ENCODE measurements at places on chromosomes 3 and 15.

GRCh38 chr15:43648649-43649429 lies at the start of gene CATSPER2:
Gene CATSPER2, minus strand, starts transcription at chr15:43648844. Its CDS starts 783 bp downstream, at chr15:43648061.
- DNase-seq = no peak

DNA sequence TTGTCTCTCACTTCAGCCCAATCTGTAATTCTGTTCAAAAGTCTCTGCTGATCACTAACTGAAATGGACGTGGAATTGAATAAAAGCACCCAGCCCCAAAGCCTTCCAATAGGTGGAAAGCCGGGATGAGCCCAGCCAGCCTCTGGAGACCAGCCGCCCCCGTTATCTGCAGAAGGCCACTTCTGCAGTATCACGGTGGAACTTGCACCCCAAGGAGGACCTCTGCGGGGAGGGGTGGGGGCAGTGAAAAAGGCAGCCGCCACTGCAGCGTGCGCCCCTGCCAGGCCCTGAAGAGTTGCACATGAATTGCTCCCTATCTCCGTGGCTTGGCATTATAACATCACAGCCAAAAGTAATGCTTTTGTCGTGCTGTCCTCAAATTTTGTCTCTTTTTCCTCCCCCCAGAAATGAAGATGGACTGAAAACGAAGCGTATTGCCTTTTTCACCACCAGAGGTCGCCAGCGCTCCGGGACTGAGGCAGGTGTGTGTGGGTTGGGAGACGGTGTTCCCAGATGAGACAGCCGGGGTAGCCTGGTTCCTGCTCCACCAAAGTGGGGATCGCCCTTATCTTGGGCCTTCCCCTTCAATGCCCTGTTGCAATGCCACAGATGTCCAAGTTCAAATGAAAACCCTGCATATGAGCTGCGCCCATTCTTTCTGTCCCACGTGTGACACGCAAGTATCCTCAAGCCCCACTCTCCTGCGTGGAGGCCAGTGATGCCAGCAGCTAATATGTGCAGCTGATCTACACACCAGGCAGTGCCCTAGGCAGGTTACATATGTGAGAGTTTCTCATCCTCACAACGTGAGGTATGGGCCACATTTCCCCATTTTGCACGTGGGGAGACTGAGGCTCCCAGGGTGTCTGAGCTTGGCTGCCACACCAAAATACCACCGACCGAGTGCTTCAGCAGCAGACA lies 96.0 kb downstream of the LRRK1 start:
- DNase-seq = no peak

GRCh38 chr15:42879443-42879842 lies 41.1 kb downstream of the TTBK2 start:
- no peak for DNase-seq

- DNase-seq = no peak
Observed at GRCh38 chr3:127070776-127071175, 87.9 kb downstream of the PLXNA1 start.

DNA sequence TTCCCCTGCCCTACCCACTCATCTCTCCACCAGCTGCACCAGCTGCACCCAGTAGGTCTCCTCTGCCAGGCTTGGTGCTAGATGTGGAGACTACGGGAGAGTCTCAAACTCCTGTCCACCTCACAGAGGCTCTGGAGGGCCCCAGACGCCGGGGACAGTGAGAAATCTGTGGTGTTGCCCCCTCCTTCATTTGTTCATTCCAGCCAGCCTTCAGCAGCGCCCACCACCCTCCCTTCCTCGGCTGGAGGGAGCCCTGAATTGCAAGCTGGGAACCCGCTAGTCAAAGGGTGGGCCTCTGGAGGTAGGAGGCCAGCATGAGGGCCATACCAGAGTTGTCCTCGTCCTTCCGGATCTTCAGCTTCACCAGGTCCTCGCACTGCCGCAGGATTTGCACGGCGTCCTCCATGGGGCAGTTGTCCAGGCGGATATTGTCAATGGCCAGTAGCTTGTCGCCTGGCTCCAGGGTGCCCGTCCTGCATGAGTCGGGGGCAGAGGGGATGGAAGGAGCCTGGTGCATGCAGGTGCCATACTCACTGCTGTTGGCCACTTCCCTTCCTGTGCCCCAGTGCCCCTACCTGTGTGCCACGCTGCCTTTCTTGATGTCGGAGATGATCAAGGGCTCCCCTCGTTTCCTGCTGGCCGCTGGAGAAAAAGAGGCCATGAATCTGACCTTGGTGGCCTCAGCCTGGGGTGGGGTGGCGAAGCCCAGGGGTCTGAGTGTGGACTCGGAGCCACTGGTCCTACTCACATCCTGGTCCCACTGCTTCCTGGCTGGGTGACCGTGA lies 29.1 kb downstream of the GRIP2 start:
- DNase-seq = no peak

- DNase-seq = no peak
Observed at GRCh38 chr15:63243101-63243500, 34.3 kb upstream of the APH1B start.

DNA sequence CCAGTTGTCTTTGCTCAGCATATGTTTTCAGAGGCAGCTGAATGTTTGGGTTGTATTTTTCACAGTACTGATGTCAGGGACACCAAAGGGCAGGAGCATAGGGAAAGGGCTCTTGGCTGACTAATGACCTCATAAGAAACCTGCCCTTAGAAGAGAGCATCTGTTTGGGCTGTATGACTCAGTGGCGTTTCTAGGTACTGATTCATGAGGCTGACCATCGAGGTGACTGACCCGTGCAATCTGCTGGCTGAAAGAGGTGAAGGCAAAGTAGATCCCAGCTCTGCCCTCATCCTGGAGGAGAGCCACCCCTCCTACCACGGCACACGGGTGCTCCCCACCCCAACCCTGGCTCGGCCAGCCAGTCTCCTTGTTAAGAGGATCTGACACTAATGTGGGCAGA lies 8.3 kb downstream of the LMCD1 start:
- no peak for DNase-seq

- no peak for DNase-seq
Observed at GRCh38 chr3:113771993-113772392, 25.2 kb downstream of the ATP6V1A start.

DNA sequence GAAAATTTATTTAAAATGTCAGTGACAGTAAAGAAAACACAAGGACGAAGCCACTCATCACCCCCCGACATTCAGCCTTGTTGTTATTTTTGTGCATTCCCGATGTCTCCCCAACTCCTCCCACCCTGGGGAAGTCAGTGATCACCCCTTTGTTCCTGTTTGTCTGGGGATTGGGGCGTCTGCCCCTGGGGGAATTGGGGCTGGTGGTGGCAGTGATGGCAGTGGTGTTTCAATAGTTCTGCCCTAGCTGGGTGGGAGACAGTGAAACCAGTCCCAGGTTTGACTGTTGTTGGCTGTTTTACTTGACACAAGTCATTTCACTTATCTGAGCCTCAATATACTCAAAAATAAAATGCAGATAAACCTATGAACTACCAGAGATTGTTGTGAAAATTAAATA lies 33.5 kb downstream of the IRAK2 start:
- no peak for DNase-seq

GRCh38 chr15:54619180-54619579 lies 577.6 kb downstream of the RSL24D1 start:
- DNase-seq = no peak
